ENCODE measurements at places on chromosomes 1 and 21.

- no peak for DNase-seq
These were observed 20.9 kb upstream of the HSPA13 start for GRCh38 chr21:14403681-14404318.

DNA sequence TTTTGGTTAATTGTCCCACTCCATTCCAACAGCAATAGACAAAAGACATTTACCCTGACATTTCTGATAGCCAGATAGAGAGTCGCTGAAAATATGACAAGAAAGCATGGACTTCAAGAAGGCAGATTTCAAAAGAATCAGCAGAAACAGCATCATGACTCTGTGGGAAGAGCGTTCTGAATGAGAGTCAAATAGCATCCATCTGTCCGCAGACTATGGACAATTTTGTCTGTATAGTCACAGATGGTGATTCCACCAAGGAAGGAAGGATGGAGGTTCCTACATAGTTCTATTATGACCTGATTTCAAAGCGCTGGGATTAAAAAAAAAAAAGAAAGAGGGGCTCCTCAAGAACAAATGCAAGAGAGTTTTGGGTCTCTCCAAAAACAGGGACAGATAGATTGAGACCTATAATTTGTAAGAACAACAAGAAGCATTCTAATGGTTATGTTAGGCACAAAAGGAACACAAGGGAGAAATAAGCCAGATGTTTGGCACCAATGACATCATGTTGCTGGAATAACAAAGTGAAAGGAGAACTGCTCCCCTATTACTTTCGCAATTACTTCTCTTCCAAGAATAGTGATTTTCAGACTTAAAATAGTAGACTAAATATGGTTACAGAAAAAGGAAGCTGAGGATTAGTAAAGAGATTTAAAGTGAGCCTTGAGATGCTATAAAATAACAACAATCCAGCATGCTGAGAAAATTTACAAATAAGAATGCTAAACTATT lies 28.5 kb downstream of the NIBAN1 start:
- DNase-seq = no peak

DNA sequence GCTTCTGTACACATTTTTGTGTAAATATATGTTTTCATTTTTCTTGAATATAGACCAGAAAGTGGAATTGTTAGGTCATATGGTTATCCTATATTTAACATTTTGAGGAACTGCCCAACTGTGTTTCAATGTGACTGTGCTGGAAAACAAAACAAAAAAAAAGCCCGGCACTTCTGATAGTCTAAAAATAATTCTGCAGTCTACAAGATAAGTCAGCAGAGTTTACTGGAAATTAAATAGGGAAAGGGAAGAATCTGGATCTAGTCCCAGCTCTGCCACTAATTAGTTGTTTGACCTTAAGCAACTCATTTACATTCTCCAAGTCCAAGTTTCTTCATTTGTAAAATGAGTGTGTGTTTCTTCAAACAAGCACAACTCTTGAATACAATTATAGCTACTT lies 869.1 kb upstream of the B3GALT2 start:
- no peak for DNase-seq

DNA sequence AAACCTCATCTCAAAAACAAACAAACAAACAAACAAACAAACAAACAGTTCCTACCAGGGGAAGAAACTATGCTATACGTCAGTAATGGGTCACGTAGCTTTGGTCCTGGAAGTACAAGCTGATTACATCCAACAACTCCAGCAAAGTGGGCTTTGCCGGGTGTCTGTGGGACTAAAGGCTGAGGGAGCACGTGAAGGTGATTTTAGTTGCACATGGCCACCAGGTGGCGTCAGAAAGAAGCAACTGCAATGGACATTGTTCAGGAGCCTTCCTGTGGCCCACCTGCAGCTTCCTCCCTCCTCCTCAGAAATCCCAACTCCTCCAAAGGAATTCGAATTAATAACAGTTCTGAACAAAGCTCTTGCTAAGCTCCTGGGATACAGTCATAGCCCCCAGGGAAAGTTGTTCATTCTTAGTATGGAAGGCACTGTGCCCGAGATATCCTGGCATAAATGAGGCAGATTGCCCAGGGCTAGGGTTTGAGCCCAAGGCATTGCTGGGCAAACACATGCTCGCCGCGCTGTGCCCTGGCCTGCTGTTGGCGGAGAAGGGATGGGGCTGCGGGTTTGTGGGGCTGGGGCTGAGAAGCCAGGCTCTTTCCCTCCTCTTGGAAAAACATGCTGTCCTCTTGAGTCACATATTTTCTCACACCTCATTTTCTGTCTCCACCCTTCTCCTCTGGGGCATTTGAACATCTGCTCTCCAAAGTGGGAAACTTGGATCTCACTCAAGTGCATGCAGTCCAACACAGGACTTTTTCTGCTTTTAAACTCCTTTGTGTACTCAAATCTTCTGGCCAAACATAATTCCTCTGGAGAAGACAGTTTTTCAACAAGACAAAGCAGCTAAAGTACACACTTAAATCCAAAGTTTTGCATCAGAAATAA lies 28.6 kb downstream of the AKNAD1 start:
- peak; percentile 61 for DNase-seq

DNA sequence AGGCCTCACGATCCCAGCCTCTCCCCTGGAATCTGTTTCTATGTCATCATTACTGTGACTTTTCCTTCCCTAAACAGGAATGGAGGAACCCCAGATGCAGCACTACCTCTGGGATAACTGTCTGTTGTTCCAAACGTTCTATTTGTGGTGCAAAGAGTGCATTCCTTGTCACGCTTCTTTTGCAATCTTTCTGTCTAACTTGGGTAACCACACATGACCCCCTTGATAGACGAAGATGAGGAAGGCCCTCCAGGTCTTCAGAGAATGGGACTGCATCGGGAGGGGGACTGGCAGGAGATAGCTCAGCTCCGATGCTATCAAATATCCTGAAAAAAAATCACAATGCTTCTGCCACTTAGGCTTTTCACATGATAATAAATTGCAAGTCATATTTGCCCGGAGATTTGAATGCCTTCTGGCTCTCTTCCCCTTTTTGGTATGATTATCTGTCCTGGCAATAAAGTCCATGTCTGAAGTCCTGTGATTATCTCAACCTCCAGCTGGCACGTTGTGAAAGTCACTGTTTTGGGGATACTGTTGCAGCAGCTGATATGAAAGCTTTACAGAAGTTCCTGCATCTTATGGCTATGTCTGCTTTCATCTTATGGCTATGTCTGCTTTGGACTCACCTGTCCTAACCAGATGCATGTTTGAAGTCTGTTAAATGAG lies 148.7 kb upstream of the LMO4 start:
- DNase-seq = no peak

DNA sequence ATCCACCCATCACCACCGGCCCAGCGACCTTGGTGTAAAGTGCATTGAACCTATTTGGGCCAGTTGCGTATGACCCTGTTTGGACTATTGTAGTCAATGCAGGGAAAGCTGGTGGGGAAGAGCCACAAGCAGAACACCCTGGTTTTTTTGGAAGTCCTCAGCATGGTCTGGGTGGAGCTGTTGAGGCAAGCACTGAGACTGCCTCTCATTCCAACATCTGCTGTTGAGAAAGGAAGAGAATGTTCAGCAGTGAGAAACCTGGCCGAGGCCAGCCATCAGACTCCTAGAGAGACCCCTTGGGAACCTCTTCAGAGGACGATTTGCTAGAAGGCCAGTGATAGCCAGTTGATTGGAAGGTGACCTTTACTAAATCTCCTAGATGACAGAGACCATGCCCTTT lies 183.0 kb downstream of the ZZZ3 start:
- DNase-seq = no peak

DNA sequence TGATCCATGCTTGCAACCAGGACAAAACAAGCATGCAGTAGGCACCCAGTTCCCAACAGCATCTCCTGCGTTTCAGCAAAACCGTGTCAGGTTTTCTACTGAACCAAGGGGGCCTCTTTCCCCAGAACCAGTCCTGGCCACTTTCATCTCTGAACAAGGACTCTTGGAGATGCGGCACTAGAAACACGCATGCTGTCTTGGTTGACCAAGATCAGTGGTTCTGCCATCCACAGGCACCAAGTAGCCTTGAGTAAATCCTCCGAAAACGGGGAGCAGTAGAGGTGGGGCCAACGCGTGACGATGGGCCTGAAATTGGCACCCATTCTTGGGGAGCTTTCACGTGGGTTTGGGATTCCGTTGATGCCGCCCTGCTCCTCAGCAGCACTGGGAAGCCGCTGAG lies 62.5 kb upstream of the AJAP1 start:
- no peak for DNase-seq

DNA sequence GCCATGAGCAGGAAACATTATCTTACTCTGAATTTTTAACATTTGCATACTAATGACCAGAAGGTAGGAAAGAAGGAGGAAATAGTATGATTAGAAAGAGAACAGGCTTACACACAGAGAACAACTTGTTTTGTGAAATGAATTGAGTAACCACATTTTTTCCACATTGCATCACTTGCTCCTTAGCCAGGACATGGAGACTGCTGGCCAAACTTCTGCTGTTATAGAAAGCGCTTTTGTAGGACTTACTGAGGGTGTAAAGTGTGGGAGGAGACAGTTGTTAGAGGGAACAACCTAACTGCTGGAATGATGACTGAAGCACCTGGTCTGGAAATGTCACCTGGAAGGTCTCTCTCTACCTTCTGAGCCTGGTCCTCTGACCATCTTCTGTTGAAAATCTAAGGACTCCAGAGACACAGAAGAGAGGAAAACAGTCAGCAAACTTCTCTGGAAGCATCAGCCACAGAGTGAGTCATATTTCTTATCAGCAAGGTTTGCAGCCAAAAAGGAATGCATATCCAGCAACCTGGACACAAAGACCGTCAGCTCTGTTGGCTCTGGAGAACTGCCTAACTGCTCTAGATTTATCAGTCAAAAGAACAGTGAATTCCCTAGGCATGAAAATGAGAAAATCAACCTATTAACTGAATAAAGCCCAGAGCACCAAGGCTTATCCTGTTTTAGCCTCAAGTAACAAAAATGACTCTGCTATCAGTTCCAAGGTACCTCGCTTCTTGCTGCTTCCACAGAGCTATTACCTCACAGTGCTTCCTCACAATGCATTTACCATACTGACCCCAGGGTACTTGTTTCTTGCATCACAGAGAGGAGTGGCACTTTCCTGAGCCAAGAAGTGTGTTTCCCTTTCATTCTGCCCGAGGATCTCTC lies 88.0 kb upstream of the SLFNL1 start:
- no peak for DNase-seq

DNA sequence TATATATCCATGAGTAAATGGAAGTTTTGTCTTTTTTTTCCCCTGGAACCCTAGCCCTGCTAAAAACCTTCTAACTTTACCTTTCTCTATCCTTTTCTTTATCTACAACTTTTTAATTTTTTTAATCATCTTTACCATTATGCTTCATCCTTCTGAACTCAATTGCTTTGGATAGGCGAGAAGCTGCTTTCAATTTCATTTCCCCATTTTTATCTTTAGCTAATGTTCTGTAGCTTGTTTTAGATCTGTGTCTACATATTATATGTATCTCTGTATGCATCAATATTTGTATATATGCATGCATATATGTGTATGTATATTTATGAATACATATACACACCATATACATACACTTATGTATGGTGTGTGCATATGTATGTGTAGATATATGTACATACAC lies 57.4 kb downstream of the PTPRC start:
- DNase-seq = no peak

- no peak for DNase-seq
These were observed 84.7 kb upstream of the SLC25A33 start for GRCh38 chr1:9454494-9455066.

GRCh38 chr1:228120857-228121489 lies 11.9 kb upstream of the MRPL55 start:
- no peak for DNase-seq

GRCh38 chr1:180309338-180309737 lies 79.3 kb downstream of the LHX4 start:
- no peak for DNase-seq

GRCh38 chr1:98556521-98557158 lies 104.9 kb upstream of the SNX7 start:
- DNase-seq = no peak

DNA sequence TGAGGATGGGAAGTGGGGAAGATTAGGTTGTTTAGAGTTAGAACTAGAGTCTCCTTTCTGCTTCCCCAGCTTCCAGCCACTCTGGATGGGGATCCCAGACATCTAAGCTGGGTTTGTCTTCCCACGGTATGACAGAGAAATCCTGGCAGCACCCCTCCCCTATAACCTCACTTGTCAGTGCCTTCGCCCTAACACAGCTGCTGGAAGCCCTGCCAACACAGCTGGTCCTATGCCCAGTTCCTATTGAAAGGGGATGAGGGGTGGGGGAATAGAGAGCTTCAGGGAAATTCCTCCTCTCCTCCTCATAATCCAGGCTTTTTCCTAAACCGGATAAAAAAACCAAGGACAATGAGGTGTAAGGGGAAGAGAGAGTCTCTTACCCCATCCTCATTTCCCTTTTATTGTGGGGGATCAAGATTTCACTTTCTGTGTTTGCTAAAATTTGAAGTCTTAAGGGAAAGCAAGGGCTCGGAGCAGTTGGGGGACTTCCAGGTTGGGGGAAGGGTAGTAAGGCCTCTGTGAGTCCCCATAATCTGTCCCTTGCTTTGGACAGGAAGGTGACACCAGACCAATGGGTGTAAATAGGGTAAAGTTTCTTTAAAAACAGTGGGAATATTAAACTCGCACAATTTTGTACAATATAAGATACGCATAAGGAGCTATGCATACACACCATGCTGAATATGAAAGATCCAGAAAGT lies 590 bp downstream of the TMOD4 start:
- no peak for DNase-seq

DNA sequence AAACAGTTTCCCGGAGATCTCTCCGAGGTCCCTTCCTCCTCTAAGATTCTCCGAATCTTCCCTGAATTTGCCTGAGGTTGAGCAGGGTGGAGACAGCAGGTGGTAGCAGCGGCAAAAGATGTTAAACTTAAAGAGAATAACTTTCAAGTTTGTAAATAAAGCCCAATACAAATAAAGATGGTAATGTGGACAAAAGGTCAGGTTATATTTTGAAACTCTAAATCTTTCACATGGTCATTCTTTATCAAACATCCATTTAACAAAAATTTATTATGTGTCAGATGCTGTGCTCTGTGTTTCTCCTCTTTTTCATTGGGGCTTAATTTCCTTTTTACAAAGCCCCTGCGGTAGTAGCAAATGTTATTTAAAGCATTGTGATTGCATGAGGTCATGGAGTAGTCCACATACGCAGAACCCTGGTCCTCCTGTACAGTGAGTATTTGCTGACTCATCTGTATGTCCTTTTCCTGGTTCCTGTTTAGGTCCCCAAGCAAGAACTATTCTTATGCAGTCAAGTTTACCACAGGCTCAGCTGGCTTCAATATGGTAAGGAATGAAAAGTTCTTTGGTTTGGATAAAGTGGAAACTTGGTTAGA lies 119.2 kb downstream of the ITSN1 start:
- DNase-seq = no peak

GRCh38 chr1:38097284-38097898 lies 50.8 kb upstream of the POU3F1 start:
- no peak for DNase-seq

- DNase-seq = no peak
These were observed 70.4 kb downstream of the UBR4 start for GRCh38 chr1:19139711-19140110.
